ENCODE measurements at places on chromosomes 7 and 10.

DNA sequence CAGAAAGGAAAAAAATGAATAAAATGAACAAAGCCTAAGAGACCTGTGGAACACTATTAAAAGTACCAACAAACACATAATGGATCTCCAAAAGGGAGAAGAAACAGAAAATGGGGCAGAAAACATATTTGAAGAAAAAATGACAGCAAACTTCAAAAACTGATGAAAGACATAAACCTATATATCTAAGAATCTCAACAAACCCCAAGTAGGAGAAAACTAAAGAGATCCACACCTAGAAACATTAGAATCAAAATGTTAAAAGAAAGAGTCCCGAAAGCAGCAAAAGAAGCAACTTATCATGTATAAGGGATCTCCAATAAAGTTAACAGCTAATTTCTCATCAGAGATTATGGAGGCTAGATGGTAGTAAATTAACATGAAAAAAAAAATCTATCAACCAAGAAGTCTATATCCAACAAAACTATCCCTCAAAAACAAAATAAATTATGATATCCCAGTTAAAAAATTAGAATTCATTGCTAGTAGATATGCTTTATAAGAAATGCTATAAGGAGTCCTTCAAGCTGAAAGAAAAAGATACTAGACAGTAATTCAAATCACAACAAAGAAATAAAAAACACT lies 68.0 kb downstream of the DNAJC1 start:
- DNase-seq = no peak

GRCh38 chr7:127980901-127981300 lies 50.3 kb downstream of the LRRC4 start:
- no peak for DNase-seq

DNA sequence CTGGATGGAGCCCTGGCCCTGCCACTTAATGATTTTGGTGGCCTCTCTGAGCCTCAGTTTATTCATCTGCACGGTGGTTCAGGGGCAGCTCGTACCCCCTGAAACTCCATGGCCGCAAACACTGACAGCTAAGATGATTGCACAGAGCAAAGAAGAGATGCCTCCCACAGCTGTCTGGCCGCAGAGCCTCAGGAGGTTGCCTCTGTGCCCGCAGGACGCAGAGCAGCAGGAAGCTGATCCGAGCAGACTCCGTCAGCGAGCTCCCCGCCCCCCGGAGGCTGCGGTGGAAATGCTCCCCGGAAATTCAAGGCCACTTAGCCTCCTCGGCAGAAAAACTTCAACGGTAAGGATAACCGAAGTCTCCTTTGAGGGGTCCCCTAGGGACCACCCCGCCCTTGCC lies 30.2 kb upstream of the C10orf53 start:
- DNase-seq = no peak

- DNase-seq = no peak
These were observed 753.7 kb upstream of the SORCS1 start for GRCh38 chr10:107918171-107918570.

DNA sequence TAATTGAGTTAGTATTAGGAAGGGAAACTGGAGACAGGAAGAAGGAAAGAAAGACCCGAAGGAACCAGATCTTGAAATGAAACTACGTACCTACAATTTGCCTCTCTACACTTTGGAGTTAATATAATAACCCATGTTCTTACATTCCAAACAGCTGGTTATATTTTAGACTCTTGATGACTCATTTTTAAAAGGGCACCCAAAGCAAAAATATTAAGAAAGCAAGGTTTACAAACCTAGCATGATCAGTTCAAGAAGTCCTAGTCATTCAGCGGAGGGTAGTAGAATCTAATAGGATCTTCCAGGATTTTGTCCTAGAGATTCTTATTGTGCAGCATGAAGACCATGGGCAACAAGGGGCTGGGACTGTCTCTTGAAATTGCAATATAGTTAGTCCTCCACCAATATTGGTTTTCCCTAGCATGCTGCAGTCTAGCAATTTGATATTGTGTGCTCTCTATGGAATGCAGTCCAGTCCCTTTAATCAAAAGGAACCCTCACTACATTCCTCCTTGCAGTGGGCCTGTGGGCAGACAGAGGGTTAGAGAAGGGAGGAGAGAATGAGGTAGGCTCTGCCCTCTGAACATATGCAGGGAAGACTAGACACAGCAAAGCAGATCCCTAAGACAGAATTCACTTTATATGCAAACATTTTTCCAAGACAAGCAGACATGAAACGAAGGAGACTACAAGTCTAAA lies 230.3 kb downstream of the INHBA start:
- DNase-seq = no peak

DNA sequence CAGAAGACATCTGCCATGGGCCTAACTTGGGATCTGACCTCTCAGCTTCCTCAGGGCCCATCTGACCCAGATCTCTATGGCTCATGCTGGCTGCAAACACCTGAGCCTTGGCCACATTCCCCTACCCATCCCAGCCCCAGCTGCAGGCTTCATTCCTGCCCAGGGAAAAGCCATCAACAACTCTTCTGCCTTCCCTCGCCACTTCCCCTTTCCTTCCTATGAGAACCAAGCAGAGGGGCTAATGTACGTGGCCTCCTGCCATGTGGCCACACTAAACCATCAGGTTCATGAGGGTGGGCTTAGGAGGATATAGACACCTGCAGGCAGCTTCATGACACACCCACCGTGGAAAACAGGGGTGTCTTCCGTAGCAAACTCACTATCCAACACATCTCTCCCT lies 312.2 kb downstream of the GALNT17 start:
- DNase-seq = no peak

DNA sequence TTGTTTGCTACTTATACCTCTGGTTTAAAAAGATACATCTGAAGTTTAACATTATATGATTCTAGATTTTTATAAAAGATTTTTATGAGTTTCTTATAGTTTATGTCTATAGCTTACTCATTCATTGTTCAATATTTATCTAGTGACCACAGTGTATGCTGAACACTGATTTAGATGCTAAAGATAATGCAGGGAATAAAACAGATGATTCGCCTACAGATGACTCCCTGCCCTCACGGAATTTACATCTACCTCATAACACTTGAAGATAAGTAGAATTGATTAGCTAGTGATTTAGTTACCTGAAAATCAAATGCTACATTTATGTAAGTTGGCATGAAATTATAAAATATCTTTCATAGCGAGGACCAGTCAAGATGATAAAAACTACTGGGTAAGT lies 105.8 kb downstream of the HIPK2 start:
- DNase-seq = no peak

GRCh38 chr10:116253716-116254115 lies 19.3 kb downstream of the GFRA1 start:
- DNase-seq = no peak

GRCh38 chr10:73650537-73651331 lies 5.1 kb downstream of the SYNPO2L start:
- no peak for DNase-seq

DNA sequence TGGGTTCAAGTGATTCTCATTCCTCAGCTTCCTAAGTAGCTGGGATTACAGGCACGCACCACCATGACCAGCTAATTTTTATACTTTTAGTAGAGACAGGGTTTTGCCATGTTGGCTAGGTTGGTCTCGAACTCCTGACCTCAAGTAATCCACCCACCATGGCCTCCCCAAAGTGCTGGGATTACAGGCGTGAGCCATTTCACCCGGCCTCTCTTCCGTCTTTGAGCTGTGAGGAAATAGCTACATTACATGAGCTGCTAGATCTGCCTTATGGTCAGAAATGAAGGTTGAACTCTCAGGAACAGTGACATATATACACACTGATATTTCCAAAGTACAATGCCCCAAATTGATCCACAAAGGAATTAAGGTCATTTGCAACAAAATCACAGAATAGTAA lies 2.4 kb downstream of the BLVRA start:
- DNase-seq = no peak

- no peak for DNase-seq
These were observed 14.5 kb downstream of the AGR3 start for GRCh38 chr7:16867328-16867727.

DNA sequence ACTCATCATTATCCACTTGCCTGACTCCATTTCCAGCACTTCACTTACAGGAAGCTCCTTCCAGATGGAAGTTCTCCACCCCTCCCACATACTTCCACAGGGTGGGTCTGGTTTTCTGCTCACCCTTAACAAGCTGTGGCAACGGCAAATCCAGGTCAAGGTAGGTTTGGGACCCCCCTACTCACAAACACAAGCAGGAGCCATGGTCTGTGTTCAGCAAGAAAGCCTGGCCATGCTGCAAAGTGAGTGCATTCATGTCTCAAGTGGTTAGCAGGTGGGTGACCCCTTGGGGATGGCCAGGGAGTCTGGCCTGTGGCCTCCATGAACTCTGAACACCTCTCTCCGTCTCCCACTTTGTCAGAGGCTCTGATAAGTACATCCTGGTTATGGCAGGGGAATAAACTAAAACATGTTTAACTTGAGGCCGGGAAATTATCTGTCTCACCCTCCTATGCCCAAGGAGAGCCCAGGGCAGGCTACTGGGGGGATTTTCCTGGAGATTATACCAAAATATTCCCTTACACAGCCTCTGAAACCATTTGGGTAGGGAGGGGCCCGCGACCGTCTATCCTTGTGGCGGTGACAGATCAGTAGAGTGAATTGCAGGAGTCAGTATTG lies 844 bp downstream of the XPNPEP1 start:
- DNase-seq = no peak

- DNase-seq = no peak
These were observed 587.7 kb downstream of the KCNMA1 start for GRCh38 chr10:77049896-77050295.

GRCh38 chr10:91643700-91644099 lies 10.8 kb upstream of the PPP1R3C start:
- DNase-seq = no peak

DNA sequence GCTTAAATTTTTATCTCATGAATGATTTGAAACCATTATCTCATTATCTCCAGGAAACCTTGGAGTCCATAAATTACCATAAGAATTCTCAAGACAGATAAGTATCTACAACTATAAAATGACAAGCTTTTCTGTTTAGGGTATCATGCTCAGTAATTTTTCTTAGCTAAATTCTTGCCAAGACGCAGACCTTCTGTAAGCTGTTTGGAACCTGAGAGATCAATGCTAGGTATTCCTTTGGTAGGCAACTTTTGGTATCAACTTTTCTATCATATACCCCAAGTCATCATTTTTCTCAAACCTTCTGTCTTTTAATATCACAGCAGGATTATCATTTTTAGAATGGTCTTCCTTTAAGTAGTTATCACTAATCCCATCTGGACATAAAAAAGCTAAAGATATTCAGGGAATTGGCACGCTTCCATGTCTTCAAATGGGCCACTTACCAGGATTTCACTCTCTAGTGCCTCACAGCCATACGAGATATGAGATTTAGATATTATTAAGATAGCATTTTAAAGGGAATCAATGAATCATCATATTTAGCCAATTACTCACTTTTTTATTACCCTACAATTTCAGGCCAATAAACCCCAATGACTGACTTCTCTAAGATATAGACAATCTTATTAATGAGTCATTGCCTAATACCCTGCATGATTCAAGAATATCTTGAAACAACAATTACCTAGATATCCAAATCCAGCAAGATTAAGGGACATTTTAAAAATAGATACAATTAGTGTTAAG lies 544.1 kb downstream of the HTR7 start:
- DNase-seq = no peak

DNA sequence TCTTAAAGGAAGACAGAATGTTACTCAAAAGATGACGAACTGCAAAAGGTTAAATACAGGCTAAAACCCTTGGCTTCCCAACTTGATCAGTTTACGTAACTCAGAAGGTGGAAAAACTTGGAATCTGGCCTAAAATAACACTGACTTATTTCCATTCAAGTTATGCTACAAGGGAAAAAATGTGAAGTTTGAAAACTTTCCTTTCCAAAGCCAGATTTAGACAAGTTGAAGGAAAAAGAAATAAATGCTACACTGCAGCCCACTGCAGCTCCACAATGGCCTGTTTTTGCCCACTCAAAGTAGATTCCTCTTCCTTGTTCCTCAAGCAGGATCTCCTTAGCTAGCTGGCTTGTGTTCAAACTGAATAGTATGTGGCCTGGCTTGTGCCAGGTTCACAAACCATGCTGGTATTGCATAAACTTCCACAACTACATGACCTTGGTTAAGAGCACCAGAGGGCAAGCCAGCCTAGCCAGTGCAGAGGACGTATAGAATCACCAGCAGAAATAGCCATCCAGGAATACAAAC lies 166.2 kb downstream of the CPEB3 start:
- DNase-seq = no peak

DNA sequence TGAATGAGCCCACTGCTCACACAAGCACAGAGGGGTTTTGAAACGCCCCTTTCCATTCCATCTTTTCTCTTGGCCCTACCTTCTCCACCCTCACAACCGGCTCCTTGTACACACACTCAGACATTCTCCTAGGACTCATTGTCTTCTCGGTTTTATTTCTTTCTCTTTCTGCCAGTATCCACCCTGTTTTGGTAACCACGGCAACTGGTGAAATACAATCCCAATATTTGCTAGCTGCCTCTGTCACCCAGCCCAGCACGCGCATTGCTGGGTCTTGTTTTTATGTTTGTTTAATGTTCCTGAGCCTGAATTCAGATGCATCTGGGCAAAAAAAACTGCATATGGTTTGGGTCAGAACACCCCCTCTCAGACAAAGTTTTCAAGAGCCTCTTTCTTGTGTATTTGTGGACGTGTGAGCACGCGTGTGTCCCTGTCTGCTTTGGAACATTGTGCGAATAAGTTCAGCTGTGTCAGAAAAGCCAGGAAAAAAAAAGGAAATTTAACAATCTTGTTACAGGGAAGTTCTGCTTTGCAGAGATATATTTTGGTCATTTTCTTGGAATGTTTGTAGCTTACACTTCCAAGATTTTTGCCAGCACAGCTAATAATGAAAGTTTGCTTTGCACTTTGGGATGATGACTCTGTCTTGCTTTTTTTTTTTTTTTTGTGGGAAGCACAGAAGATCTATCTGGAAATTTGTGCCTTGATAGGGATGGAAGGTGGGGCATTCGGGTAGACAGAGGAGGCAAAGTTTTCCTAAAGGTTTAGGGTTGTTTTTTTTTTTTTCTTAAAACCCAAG lies 225.9 kb downstream of the TRIL start:
- no peak for DNase-seq

Data from SW 1271 (cell line).